ENCODE measurements at places on chromosomes 1 and 21. TPM values are rescaled to one million over a fixed set of nuclear protein-coding genes. Genes with fewer than 3 reads are reported as not detected.

Gene CRYBG2
- 1.2 TPM for total RNA-seq

Gene RHD
- not detected for total RNA-seq

Gene UBXN10
- total RNA-seq = 0.45 TPM

Gene GPR25
- not detected for total RNA-seq

Gene GUCA2A
- total RNA-seq = not detected

Gene AADACL3
- not detected for total RNA-seq

Gene ITGB2
- 447 TPM for total RNA-seq

Gene FAM72C
- total RNA-seq = 17.5 TPM

Gene NBPF4
- total RNA-seq = 0.95 TPM

Gene HCRTR1
- not detected for total RNA-seq

Gene NEK2
- 29.6 TPM for total RNA-seq

Gene OR2T2
- total RNA-seq = not detected

Measured in T-helper 2 cell treated with Interferon-gamma antibody and Interleukin-4, amounts not matched to agents 100 ng/mL and 5 ng/mL, for 36 hours (primary cell).